ENCODE measurements at places on chromosomes 2 and 18. TPM values are rescaled to one million over a fixed set of nuclear protein-coding genes. Genes with fewer than 3 reads are reported as not detected.

Gene LYG2
- total RNA-seq: not detected

Gene PDCD1
- 22.5 TPM for total RNA-seq

Gene ALS2
- 12.7 TPM for total RNA-seq

Gene QPCT
- total RNA-seq: not detected

Gene KIAA2012
- not detected for total RNA-seq

Gene INHBB
- total RNA-seq: not detected

Gene HOXD13
- total RNA-seq: not detected

Gene UGT1A6
- total RNA-seq: not detected

Gene NYAP2
- not detected for total RNA-seq

Gene DSG2
- total RNA-seq: 0.23 TPM

Gene RAD51AP2
- not detected for total RNA-seq

Gene RASGRP3
- 2.5 TPM for total RNA-seq

Gene CAPN14
- total RNA-seq: 1.2 TPM

Gene DSG4
- total RNA-seq: not detected

Gene FAM124B
- total RNA-seq: not detected

Gene GALNT14
- 0.59 TPM for total RNA-seq

Gene CPS1
- 1.5 TPM for total RNA-seq

Gene SALL3
- total RNA-seq: not detected

Gene POU3F3
- not detected for total RNA-seq

Gene SLC9A4
- total RNA-seq: 0.07 TPM

Gene ZNF396
- total RNA-seq: 0.86 TPM

Gene CARF
- total RNA-seq: 3.9 TPM

Gene ABCG5
- total RNA-seq: not detected

Gene ANTXR1
- not detected for total RNA-seq

Gene HNMT
- total RNA-seq: not detected

Gene CRYGC
- not detected for total RNA-seq

Gene TCF7L1
- 0.11 TPM for total RNA-seq

Gene SULT1C2
- total RNA-seq: not detected

Gene TMEFF2
- total RNA-seq: not detected

Gene KLHL30
- not detected for total RNA-seq

Gene TDRD15
- not detected for total RNA-seq

Data from activated naive CD4-positive, alpha-beta T cell treated with anti-CD3 and anti-CD28 coated beads, Interleukin-2, amount 50 U/mL, for 72 hours (primary cell).